ENCODE measurements at places on chromosomes 5 and 9.

GRCh38 chr5:39132792-39133191 is 58.6 kb upstream of the RICTOR start:
- no peak for DNase-seq

DNA sequence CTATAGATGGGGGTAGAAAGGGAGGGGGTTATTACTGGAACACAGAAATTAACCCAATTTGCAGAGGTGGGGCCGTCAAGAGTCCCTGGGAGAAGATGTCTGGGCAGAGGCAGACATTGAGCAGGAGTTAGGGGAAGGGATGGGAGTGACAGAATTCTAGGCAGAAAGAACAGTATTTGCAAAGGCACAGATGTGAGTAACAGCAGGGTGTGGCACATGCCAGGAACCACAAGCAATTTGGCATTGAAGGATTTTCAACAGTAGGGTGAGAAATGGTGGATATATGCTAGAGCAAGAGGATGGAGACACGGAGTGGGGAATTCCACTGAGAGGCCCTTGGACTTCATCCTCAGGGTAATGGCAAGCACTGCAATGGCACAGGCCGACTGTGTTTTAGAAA is 71.6 kb upstream of the FRRS1L start:
- DNase-seq = no peak

DNA sequence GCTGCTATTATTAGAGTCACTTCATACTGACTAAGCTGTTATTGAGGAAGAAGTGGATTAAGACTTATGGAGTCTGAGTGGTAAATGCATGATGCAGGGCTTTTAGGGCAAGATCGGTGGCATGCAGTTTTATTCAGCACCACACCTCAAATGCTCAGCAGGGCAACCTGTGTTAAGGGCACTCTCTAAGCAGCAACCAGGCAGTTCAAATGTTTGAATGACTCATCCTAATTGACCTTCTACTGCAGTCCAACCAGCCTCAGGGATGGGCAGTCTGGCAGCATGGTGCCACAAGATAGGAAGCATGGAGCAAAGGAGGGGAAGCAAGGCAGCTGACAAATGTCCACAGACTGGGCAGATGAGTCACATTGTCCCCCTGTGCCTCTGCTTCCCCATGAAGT is 80.2 kb upstream of the MIER3 start:
- DNase-seq = no peak

- DNase-seq = no peak
These were observed 8.7 kb downstream of the SETD9 start for GRCh38 chr5:56918054-56918453.

DNA sequence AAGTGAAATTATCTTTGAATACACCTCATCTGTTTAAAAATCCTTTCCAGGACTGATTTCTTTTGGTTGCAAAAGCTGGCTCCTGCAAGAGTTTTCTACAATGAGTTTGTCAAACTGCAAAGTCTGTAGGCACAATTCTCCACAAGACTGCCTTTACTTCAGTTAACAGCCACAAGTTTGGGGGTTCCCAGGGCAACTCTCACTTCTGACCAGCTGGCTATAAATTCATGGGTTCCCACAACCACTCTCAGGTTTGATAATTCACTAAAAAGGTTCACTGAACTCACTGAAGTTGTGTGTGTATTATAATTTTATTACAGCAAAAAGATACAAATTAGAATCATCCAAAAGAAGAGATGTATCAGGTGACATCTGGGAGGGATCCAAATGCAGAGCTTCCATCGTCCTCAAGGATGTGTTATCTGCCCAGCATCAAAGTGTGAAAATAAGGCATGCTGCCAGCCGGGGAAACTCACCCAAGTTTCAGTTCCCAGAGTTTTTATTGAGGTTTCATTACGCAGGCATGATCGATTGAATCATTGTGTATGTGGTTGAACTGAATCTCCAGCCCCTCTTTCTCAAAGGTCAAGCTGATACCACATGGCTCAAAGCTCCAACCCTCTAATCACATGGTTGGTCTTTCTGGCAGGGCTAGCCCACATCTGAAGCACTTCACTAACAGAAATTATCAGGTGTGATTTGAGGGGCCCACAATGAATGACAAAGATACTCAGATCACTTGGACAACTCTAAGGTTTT is 19.0 kb upstream of the PSIP1 start:
- DNase-seq = no peak

- DNase-seq = no peak
These were observed 23.6 kb upstream of the SLC6A3 start for GRCh38 chr5:1468629-1469527.

GRCh38 chr5:74460694-74461093 is 179.8 kb downstream of the ENC1 start:
- DNase-seq = no peak

GRCh38 chr5:1772634-1773033 is 27.0 kb downstream of the MRPL36 start:
- DNase-seq = no peak

- no peak for DNase-seq
These were observed 14.8 kb downstream of the C5orf47 start for GRCh38 chr5:174003795-174004194.

DNA sequence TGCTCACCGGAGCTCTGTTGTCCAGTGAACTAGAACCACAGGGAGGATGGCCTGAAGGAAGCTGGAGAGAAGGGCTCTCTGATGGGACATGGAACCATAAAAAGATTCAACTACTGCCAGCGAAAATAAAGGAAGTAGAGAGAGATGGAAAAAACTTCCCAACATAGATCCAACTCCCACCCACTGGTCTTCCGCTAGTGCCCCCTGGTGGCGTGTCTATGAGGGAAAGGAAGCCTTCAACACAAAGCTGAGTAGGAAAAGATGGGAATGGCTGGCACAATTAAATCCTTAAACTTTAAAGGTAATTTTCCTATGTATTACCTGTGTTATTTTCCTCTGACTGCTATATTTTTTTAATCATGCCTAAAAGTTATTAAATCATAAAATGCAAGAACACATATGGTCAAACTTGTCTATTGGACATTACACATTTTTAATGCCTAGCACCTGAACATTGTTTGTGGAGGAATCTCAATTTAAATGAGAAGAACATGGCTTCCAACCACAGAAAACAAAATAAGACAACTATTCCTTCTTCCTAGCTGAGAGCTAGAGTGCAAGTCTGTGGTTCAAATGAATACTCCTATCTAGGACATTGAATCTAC is 51.5 kb downstream of the CEP120 start:
- no peak for DNase-seq

- DNase-seq = no peak
These were observed 114.6 kb downstream of the FAM170A start for GRCh38 chr5:119743927-119744326.

DNA sequence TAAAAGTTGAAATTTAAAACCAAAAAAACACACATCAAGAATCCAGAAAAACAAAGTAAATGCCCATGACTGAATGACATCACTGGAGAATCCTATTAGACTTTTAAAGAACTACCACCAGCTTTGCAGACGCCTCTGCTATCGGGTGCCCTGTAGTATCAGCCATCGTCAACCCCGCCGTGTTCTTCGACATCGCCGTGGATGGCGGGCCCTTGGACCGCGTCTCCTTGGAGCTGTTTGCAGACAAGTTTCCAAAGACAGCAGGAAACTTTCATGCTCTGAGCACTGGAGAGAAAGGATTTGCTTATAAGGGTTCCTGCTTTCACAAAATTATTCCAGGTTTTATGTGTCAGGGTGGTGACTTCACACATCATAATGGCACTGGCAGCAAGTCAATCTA is 201.9 kb downstream of the DMAC1 start:
- DNase-seq = no peak

DNA sequence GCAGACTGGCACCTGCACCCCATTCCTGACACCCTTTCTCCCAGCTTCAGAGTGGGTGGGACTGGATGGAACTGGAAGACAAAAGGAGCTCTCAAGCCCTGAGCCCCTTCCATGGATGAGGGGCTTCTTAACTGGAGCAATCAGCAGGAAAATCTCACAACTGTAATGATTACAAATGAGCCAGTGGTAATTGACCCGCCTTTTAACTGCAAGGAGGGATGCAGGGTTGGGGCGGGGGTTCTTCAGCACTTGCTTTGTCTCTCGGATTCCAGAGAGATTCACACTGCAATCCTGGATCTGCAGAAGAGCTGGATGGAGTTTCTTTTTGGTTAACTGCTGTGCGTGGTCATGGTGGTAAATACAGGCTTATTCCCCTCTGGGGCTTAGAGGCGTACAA is 160.1 kb upstream of the SHB start:
- no peak for DNase-seq

DNA sequence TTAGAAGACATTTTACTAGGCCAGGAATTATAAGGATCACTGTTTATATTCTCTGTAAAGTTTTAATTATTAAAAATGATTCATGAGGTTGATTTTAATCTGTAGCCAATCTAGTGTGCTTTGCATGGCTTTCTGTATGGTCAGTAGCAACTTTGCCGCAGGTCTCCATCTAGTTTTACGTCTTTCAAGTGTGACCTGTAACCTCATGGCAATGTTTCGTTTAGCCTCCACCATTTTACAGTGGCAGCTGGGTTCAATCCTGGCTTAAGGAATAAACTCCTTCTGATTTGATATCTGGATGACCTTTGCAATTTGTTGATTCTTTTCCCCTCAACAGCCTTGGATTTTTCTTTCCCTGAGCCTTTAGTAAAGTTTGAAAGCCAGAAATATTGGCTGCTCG is 434.5 kb upstream of the CDH9 start:
- DNase-seq = no peak

DNA sequence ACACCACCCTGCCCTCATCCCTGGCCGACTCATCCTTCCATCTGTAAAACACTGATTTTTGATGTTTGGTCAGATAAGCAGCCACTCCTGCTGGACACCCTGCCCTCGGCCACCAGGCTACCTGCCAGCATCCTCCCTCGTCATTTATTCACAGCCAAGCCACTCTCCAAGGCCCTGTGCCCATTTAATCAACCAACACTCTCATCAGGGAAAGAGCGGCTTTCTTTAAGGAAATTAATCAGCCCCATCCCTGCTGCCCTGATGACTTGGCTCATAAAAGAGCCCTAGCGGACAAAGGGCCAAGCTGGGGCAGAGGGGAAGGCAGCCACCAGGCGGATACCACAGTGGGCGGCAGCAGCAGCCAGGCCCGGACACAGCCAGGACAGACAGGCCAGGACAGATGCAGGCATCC is 52.4 kb downstream of the GOLM1 start:
- DNase-seq = no peak

Data from stimulated activated CD4-positive, alpha-beta T cell treated with anti-CD3 and anti-CD28 coated beads, Interleukin-2, amount 100 ng/mL, for 4 hours (primary cell).